Activated CD4-positive, CD25-positive, alpha-beta regulatory T cell treated with anti-CD3 and anti-CD28 coated beads, Interleukin-2, amount 50 U/mL, for 72 hours (primary cell): ENCODE measurements at places on chromosomes 1 and 21.

GRCh38 chr21:44920694-44921604, at the start of gene ITGB2:
Gene ITGB2 (minus strand): TSS chr21:44920899. CDS start chr21:44910782, 10,117 bp downstream.
- peak; percentile 49 for DNase-seq

DNA sequence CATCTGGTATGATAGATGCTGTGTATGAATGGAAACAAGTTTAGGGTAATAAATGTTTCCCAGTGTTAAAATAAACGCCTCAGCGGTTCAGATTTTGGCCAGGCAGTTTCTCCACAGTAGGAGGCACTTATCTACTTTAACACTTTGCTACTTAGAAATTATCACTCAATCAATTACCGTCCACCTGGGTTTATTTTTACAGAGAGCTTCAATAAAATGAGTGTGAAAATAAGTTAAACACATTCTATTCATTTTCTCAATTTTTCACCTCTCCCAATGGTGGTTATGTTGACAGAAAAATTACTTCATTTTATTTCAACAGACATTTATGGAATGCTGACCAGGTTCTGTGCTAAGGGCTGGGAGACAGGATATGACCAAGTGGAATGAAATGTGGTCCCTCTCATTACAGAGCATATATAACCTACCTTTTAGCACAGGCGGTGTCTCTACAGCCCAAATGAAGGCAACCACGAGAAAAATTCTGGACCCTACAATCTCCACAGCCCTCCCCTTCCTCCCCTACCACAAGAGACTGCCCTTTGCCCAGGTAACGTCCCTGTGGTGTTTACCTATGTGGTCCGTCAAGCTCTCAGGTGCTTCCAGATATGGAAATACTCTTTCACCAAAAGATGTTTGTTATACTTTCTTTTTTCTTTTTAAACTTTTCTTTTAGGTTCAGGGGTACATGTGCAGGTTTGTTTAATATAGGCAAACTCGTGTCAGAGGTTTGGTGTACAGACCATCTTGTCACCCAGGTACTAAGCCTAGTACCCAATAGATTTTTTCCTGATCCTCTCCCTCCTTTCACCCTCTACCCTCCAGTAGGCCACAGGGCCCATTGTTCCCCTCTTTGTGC, 105.5 kb downstream of the HLCS start:
- no peak for DNase-seq

DNA sequence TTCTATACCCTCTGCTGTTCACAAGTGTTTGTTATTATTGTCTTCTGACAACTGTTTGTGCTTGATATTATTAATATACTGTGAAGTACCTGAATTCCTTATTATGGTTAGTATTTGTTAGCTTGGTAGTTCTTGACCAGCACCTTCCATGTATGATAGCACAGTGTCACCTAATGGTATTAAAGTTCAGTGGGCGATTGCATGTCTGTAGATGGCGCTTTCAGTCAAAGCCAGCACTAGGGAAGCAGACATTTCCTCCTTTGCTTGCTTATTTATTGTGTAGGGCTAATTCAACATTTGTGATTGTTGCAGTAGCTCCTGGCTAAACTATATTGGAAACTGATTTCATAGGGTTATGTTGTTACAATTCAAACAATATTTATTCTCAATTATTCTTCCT, 218.0 kb downstream of the ZP4 start:
- no peak for DNase-seq

- no peak for DNase-seq
These were observed 50.0 kb upstream of the ZNF648 start for GRCh38 chr1:182111496-182111895.

- no peak for DNase-seq
These were observed 2.3 kb downstream of the EDN2 start for GRCh38 chr1:41482001-41482765.

GRCh38 chr1:74463333-74463988, 49.0 kb downstream of the LRRC53 start:
- no peak for DNase-seq

- no peak for DNase-seq
These were observed 536.0 kb downstream of the LMO4 start for GRCh38 chr1:87864676-87865075.

GRCh38 chr1:158942490-158942889, 11.1 kb downstream of the PYHIN1 start:
- no peak for DNase-seq

- no peak for DNase-seq
These were observed 70.9 kb upstream of the PPP2R5A start for GRCh38 chr1:212214325-212214724.

- no peak for DNase-seq
These were observed 28.6 kb downstream of the ERG start for GRCh38 chr21:38469642-38470041.

DNA sequence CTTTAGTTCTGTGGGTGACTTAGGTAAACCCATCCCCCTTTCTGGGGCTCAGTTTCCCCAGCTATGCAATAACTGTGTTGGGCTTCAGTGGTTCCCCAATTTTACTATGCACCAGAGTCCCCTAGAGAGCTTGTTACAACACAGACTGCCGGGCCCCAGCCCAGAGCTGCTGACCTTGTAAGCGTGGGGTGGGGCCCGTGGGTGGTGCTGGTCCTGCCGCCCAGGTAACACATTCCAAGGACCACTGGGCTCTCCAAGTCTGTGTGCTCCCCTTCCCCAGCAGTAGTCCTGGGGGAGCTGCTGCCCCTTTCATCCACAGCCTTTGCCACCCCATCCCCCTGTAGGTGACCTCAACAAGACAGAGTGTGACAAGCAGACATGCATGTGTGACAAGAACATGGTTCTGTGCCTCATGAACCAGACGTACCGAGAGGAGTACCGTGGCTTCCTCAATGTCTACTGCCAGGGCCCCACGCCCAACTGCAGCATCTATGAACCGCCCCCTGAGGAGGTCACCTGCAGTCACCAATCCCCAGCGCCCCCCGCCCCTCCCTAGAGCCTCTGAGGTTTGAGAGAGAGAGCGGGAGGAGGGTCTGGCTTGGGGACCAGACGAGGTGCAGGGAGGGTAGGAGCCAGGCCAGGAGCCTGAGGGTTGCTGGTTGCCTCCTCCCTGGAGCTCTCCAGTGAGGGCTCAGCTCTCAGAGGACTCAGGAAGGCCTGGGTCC, 8.9 kb downstream of the PLA2G2F start:
- no peak for DNase-seq

GRCh38 chr1:72284084-72284347, 1.7 kb upstream of the NEGR1 start:
- no peak for DNase-seq

DNA sequence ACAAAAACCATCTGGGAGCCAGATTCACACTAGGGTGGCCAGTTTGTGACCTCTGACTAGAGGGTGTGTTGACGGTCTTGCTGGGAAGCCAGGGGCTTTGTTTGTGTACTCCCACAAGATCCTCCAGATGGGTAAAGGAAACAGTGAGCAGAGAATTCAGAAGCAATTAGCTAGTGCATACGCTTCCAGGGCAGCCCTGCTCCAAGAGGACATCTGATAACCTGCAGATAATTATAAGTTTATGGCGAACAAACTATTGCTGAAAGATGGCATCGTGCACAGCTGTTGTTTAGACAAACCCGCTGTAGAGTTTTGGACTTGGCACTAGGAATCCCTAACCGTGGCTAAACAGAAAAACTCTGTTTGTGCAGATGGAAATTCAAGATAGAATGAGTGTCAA, 326.4 kb downstream of the TGFB2 start:
- no peak for DNase-seq

GRCh38 chr1:161209790-161210409, 5.2 kb upstream of the FCER1G start:
- DNase-seq = peak; percentile 63

- DNase-seq = no peak
These were observed 27.8 kb downstream of the HSPG2 start for GRCh38 chr1:21909286-21909759.

DNA sequence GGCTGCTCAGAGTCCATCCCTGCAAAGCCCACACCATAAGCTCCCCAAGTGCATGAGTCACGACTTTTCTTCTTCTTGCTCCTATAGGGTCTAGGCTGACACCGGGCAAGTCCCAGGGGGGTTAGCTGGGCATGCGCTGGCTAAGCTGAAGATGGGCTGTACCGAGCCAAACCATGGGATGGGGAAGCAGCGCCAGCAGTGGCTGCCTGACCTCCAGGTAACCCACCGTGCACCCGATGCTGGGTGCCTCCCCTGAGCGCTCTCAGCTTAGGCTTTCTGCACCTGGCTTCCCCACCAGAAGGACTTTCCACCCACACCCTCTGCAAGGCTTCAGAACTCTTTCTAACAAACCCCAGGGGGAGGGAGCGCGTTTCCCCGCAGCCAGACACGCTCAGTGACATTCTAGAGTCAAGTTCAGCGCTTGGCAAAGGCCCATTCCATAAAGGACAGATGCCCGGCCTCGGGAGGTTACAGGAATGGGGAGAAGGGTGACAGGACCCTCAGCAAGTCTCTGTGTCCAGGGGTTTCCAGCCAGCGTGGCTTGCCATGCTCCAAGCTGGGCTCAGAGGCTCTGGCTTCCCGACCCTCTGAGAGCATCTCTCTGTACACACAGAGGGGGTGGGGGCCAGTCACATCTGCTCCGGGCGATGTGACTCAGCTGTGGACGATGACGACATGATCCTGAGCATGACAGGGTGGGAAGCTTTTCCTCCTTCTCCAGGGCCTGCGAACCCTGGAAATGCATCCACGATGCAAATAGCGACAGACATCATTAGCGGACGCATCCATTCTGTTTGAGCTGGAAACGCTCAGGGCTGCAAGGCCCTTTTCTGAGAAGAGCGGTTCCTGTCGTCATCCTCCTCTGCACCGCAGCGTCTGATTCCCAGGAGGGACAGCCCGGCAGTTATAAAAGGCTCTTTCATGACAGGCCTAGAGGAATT, 107.8 kb downstream of the SIK1 start:
- no peak for DNase-seq

DNA sequence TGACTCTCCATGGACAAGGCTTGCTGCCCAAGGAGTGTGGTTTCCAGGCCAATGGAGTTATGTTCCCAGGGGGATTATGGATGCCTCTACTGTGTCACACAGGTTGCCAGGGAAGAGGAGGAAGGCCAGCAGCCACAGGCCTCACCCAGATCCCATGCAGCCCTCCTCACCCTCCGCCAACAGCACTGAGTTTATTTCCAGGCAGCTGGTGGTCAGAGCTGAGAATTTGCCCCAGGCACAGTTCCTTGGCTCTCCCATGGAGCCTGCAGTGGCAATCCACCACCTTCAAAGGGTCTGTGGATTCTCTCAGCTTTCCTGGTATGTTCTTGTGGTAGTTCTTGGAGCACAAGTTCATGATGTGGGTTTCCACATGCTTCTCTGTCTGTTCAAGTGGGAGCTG, 79.2 kb downstream of the NTNG1 start:
- DNase-seq = no peak

DNA sequence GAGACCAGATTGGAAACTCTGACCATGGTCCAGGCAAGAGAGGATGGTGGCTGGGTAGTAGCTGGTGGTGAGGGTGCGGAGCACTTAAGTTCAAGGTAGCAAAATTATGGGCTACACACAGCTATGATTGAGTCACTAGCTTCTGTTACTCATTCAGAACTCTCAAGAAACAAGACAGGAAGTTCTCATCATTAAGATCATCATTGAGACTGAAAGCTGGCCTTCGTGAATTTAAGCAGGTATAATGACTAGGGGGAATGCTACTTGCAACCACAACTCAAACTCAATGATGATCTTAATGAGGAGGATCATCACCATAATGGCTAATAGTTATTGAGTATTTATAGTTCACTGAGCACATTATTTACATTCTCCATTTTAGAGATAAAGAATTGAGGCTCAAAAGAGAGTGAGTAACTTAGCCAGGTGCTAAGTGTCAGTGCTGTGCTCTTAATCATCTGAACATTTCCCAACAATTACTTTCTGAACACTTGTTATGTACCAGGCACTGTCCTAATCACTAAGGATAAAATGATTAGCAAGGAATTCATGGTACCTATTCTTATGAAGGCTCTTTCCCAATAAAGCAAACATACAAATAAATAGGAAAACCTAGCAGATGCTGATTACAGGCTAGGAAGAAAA, 286.3 kb upstream of the C1orf105 start:
- no peak for DNase-seq

- DNase-seq = no peak
These were observed 21.4 kb downstream of the TMPRSS15 start for GRCh38 chr21:18382141-18382540.

DNA sequence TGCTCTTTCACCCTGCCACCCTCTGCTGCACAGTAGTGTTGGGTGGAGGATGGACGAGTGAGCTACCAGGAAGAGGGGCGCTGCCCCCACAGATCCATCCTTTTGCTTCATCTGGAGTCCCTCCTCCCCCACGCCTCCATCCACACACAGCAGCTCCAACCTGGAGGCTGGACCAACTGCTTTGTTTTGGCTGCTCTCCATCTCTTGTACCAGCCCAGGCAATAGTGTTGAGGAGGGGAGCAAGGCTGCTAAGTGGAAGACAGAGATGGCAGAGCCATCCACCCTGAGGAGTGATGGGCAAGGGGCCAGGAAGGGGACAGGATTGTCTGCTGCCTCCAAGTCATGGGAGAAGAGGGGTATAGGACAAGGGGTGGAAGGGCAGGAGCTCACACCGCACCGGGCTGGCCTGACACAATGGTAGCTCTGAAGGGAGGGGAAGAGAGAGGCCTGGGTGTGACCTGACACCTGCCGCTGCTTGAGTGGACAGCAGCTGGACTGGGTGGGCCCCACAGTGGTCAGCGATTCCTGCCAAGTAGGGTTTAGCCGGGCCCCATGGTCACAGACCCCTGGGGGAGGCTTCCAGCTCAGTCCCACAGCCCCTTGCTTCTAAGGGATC, 8.5 kb downstream of the CHRNB2 start:
- DNase-seq = no peak

- DNase-seq = no peak
These were observed 10.7 kb downstream of the LEPR start for GRCh38 chr1:65431111-65431705.

GRCh38 chr1:42886800-42887199, 40.4 kb downstream of the ZNF691 start:
- DNase-seq = no peak
